Activated T-cell treated with anti-CD3 and anti-CD28 coated beads, Interleukin-2, amount 50 U/mL, for 48 hours (primary cell): ENCODE measurements at places on chromosomes 4 and X.
A peak's percentile ranks its signal among the peaks of the same experiment; 100 is the strongest.

DNA sequence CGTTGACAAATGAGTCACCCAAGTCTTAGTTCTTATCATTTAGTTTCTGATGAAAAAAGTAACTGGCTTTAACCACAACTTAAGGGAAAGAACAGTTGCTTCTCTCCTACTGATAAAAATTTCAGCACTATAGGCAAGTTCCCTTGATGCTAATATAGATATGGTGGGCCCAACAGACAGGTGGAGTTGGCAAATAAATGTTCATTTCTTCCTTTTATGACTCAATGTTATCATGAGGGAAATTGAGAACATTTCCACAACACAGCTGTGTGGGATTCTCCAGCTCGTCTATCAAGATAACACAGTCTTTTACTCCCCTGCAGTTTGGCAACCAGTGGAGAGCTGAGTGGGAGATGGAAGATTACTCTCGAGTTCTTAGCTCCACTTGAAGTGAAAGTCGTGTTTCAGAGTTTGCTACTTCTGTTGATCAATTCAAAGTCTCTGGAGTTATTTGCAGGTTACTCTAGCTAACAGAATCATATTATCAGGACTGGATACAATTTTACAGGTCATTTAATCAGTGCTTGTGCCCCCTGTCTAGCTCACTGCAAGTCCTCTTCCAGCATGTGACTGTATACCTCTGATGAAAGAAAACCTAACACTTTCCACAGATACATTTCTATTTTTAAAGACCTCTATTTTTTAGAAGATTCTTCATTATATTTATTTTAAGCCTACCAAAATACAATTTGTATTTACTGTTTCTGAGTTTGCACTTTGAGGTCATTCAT is 270.6 kb upstream of the GK2 start:
- no peak for DNase-seq

DNA sequence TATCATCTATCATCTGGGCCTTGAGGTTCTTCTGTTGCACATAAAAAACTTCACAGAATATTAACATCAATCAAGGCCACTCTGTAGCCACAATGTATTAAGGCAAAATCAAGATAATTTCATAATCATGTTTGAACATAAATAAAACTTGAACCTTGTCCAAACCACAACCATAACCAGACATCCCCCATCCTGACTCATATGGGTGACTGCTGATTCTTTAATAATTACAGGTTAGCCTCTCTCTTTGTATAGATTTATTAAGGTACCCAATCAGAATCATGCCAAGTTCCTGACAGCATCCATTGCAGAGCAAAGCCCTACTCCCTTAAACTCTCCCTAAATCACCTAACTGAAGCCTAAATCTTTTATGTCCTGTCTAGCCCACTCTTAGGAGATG is 16.7 kb upstream of the AREG start:
- DNase-seq = no peak

- DNase-seq = no peak
Measured at GRCh38 chrX:45445745-45446412, 245.2 kb upstream of the DIPK2B start.

DNA sequence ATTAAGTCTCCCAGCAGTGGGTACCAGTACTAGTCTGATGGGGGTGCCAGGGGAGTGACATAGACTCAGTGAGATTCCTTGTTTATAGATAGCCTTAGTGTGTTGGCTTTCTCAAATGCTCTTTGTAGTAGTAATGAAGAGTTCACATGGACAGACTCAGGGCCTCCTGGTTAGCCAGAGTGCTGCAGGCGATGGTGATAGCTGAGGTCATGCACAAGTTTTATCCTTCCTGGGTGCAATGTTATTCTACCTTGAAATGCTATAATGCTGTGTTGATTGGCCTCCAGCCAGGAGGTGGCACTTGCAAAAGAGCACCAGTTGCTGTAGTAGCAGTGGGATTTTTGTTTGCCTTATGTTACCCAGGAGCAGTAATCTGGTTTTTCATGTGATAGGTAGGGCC is 35.5 kb upstream of the ADH4 start:
- DNase-seq = no peak

GRCh38 chrX:119389871-119390501 is 9.2 kb upstream of the SLC25A43 start:
- DNase-seq = no peak

DNA sequence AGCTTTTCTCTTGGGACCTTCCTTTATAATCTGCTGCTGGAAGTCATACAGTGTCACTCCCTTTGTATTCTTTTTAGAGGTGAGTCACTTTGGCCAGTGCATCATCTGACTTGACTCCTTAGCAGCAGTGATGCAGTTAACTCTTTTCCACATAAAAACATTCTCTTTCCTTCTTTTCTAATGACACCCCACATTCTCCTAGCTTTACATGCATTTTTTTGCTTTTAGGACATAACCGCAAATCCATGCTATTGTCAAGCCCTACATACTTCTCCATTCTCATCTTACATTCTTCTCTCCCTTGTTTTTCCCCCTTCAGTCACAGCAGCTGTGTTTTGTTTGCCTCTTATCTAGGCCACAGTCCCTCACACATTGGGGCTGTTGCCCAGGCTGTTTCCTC is 55.1 kb downstream of the ZNF330 start:
- no peak for DNase-seq

GRCh38 chr4:47690611-47691010 is 147.3 kb downstream of the CORIN start:
- DNase-seq = no peak

GRCh38 chr4:105280338-105281123 is 133.9 kb downstream of the TET2 start:
- no peak for DNase-seq

DNA sequence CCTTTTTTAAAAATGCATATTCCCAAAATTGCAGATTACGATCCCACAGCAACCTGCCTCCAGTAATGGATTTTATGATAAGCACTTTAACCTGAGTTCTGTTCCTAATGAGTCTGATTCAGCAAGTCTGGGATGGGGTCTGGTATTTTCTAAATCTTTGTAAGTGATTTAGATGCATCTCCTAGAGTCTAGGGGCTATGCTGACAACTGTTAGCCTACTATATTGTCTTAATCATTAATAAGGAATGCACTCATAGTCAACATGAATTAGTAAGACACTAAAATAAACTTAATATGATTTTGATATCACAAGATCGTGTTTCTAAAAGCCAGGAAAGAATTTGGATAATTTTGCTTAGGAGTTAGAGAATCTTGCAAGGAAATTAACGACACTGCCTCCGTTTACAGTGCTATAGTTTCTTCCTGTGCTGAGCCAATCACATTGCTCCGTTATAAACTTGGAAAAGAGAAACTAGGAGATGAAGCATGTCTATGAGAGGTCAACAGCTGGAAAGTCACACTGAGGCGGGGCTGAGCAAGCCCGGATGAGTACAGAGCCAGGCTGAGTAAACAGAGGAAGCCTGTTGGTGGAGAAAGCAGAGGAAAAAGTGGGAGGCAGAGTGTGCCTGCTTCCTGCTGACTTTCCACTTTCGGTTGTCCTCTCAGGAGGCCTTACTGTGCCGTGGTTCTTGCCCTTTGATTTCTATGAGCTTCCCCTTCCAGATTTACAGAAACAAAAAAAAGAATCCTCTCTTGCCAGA is 5.4 kb downstream of the SCARB2 start:
- no peak for DNase-seq

GRCh38 chrX:53093177-53093655 is 726 bp upstream of the KANTR start:
- peak; percentile 83 for DNase-seq

- DNase-seq = no peak
Measured at GRCh38 chr4:100644150-100644549, 126.3 kb upstream of the EMCN start.

- DNase-seq = no peak
Measured at GRCh38 chr4:133467290-133467947, 318.3 kb downstream of the PCDH10 start.

- DNase-seq = no peak
Measured at GRCh38 chrX:20680998-20681397, 414.3 kb upstream of the RPS6KA3 start.

DNA sequence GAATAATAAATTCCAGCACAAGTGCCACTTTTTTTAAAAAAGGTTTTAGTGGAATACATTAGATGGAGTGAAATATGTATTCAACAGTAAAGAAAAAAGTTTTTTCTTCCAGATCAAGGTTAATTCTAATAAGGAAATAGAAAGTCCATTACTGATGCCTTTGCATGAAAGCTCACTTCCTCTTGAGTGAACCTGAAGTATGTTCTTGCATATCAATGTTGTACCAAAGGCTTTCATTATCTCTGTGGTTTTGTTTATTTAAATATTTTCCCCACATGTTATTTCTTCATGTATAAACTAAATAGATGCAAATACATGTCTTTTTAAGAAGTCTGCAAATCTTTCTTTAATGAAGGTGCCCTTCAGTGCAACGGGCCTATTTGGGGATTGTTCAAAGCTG is 307.9 kb downstream of the C4orf33 start:
- DNase-seq = no peak

DNA sequence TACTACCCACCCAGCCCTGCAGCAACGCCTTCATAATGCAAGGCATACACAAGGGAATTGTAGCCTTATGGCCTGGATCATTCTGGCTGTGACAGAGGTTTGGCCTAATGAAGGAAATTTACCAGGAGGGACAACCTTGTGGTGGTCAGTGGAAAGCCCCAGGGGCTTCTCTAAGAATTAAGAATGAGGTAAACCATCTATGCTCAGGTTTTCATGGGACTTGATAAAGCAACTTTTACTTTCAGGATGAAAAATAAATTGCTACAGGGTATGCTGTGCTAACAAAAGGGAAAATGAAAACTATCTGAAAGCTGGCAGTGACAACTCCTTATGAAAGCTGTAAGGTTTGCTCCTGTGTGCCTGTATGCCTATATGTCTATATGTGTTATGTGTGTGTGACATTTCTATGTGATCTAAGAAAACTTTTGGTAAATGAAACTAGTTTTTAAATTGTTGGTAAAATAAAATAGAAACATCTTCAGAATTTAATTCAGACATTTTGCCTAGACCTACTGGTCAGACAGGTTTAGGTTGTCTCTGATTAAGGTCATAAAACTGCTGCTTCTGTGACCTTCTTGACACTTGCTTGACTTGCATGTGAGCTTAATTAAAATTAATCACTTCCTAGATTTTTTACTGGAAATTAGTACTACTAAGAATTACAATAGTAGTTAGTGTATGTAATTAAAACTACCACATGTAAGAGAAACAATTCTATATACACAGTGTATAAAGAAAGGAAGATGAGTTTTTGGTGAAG is 19.9 kb upstream of the TXK start:
- no peak for DNase-seq

DNA sequence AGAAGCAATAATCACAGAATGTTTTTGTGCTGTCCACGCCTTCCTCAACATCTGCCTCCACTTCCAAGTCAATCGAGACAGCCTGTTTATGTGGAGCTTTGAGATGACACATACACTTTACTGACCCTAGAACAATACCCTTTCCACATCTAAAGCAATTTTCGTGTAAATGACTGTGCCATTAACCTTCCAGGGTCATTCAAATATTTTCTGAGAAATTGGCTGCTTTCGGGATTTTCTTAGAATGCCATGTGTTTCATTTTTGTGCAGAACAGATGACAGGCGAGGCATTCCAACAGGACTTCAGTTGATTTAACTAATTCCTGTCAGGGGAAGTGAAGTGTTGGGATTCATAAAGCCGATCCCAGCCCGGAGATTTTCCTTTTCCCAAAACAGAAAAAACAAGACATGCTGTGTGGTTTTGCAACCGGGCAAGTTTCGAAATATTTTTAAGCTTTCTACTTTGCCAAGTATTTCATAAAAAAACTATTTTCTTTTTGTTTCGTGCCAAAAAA is 73.9 kb downstream of the SORBS2 start:
- DNase-seq = no peak

- no peak for DNase-seq
Measured at GRCh38 chr4:100295792-100296191, 105.5 kb upstream of the DDIT4L start.
